ENCODE measurements at places on chromosomes 7 and 10.

DNA sequence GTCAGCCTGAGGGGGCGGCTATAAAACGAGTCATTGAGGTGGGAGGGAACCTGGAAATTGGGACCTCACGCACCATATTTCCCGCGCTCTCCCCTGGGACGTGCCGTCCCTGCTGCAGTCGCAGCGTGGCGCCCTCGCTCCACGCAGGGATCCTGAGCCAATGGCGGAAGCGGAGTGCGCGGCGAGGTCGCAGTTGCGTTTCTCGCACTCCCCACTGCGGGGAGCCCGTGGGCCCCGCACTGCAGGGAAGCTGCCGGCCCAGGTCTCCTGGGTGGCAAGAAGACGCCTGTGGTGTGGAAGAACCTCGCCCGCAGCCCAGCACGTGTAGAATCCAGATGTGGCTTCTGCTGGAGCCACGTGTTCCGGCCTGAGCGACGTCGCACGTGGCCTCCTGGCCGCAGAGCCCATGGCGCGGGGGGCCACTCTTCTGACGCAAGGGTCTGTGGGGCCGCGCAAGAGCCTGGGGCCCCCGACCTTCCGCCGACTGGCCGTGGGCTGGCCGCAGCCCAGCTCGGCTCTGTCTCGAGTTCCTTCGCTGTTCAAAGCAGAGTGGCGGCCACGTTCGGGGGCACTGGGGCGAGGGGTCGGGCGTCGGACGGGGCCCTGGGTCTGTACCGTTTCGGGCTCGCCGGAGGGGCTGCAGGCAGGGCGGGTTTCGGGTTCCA lies 26.4 kb downstream of the HIF1AN start:
- DNase-seq: peak; percentile 68

DNA sequence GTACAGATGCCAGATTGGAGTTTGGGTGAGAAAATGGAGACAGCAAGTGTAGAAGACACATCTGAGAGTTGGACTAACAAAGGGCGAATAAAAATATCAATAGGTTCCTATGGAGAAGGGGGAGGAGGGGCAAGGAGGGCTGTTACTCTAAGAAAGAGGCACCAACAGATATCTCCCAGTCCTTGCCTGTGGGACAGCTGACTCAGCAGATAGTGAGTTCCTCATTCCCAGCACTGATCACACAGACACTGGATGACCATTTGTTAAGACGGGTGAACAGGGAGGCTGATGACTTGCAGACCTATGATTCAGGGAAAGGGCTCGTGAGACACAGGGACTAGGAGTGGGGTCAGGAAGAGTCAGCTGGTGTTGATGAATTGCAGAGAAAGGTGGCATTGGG lies 5.7 kb upstream of the PRR15 start:
- DNase-seq: no peak

GRCh38 chr7:19698331-19698730 lies 10.5 kb downstream of the POLR1F start:
- DNase-seq: no peak

- no peak for DNase-seq
Observed at GRCh38 chr10:106169241-106169640, 995.3 kb downstream of the SORCS1 start.

- no peak for DNase-seq
Observed at GRCh38 chr10:5498791-5499492, 428 bp downstream of the CALML5 start.

- no peak for DNase-seq
Observed at GRCh38 chr7:139763330-139763729, 14.5 kb downstream of the HIPK2 start.

GRCh38 chr7:54860003-54860775 lies 101.2 kb upstream of the SEC61G start:
- no peak for DNase-seq

DNA sequence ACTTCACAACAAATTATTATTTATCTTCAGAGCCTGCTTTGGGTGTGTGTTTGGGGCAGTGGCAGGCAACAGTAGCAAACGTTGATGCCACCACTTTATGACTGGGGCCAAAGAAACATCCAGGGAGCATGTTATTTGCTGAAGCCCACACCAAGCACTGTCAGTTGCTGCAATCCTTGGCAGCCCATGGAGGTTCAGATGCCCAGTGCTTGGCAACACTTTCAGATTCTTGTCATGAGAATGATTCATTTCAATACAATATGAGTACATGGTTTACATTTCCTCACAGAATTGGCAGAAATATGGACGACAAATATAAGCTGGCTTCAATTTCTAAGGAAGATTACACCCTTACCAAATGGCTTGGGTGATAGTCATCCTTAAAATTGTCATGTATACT lies 46.5 kb upstream of the GLI3 start:
- DNase-seq: no peak

All from stimulated activated CD8-positive, alpha-beta memory T cell treated with anti-CD3 and anti-CD28 coated beads, Interleukin-15, amount 100 ng/mL, for 48 hours (primary cell).